ENCODE measurements at places on chromosomes 12 and 14.

- DNase-seq: no peak
These were observed 449.2 kb downstream of the ZFP36L1 start for GRCh38 chr14:68343534-68344118.

DNA sequence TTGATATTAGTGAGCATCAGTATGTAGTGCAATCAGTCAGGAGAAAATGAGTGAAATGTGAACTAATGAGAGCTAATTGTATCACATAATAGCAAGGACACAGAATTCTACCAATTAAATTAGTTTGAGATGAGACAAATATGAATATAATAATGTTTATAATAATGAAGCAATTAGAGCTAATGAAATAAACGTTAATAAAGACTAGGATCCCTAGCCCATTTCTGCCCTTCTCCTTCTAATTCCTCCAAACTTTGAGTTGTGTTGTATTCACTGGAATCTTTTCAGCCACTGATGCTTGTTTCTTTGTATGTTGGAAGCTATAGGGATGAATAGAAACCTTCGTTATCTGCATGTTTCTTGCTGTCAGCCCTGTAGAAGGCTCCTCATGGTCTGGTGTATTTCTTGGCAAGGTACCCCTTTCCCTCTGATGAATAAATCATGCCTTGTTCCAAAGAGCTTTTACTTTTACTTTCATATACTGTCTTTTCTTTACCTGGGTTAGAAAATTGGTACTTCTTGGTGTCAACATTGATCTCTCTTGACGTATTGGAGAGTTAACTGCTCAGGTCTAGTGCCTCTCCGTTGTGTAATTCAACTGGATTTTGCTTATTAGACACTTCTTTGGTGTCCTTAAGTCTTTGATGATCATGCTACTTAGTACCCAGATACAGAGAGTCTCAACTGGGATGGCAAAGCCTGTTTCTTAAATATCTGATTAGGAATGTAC is 154.8 kb downstream of the PTCSC3 start:
- DNase-seq: no peak

DNA sequence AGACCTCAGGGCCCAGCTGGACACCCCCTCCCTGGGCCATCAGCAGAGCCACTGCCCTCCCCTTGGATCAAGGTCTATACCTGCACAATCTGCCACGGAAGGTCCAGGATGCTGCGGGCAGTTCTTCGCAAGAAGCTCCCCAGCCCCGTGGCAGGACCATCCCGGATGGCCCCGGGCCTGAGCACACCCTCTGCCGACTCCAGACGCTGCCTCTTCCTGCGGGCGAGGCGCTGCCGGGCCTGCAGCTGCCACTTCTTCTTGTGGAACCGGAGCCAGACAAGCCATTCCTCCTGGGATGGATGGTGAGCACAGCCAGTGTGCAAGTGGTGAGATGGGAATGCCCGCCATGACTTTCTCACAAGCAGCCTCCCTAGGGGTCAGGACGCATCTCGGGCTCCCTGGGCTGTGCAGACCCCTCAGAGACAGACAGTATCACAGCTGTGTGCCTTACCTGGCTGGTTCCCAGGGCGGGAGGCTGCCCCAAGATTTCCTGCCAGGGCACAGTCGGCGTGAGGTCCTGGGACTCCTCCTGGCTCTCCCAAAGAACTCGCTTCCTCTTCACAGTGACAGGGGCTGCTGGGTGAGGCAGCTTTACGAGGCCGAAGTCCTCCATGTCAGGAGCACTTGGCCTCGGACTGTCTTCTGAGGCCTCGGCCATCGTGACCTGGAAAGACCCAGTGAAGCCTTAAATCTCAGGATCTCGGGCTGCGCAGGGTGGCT is 30.8 kb downstream of the P2RX2 start:
- no peak for DNase-seq

- DNase-seq: no peak
These were observed 21.4 kb downstream of the ACVR1B start for GRCh38 chr12:51972849-51973273.

DNA sequence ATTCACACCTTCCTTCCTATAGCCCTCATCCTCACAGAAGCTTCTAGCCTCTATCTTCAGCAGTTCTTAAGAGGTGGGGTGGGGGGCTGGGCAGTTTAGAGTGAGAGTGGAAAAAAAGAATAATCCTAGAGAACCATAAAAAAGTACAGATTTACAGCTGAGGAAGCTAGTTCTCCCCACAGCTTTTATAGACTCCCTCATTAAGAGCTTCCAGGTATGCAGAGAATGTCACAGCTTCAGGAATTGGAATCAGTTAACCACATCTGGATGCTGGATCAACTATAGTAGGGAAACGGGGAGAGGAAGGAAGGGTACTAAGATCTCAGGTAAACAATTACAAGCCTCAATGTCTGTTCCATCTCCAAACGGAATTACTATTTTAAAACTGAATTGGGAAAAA is 12.3 kb downstream of the GDF11 start:
- no peak for DNase-seq

DNA sequence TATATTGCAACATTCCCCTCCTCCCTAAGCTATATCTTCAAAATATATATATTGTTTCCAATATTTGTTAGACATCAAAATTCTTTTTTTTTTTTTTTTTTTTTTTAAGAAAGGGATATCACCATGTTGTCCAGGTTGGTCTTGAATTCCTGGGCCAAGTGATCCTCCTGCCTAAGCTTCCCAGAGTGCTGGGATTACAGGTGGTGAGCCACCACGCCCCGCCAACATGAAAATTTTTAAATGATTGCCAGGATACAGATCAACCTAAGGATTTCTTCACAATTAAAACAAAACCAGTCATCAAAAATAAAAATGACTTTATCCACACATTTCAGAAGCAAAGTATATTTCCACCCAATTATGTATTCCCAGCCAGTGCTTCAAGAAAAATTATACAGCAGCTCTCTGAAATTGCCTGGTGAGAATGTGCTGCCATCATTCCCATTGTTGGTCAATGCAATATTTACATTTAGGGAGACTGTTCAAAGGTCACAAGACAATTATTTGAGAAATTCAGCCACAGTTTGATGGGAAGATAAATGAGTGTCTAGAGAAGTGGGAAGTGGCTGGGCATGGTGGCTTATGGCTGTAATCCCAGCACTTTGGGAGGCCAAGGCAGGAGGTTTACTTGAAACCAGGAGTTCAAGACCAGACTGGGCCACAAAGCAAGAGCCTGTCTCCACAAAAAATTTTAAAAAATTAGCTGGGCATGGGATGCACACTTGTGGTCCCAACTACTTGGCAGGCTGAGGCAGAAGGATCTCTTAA is 141.7 kb upstream of the AMIGO2 start:
- no peak for DNase-seq
